CD8-positive, alpha-beta T cell (primary cell): ENCODE measurements at places on chromosomes 11 and 22. TPM values are rescaled to one million over a fixed set of nuclear protein-coding genes. Genes with fewer than 3 reads are reported as not detected.

Gene RIMBP3C
- not detected for total RNA-seq

Gene LMO1
- total RNA-seq, result not detected

Gene IGLL1
- total RNA-seq, result not detected

Gene JHY
- total RNA-seq, result 1.7 TPM

Gene BUD13
- 12.5 TPM for total RNA-seq

Gene OR52K1
- not detected for total RNA-seq

Gene UBQLNL
- 0.47 TPM for total RNA-seq

Gene DCDC1
- not detected for total RNA-seq

Gene CNTN5
- not detected for total RNA-seq
